ENCODE measurements at places on chromosomes 5 and 9.

GRCh38 chr5:14174230-14174636, 31.1 kb downstream of the TRIO start:
- DNase-seq, result peak; percentile 85

- peak; percentile 66 for DNase-seq
Observed at GRCh38 chr5:96781031-96781971, 26.4 kb downstream of the ERAP1 start.

GRCh38 chr5:104096451-104096850, 533.9 kb upstream of the NUDT12 start:
- DNase-seq, result no peak

DNA sequence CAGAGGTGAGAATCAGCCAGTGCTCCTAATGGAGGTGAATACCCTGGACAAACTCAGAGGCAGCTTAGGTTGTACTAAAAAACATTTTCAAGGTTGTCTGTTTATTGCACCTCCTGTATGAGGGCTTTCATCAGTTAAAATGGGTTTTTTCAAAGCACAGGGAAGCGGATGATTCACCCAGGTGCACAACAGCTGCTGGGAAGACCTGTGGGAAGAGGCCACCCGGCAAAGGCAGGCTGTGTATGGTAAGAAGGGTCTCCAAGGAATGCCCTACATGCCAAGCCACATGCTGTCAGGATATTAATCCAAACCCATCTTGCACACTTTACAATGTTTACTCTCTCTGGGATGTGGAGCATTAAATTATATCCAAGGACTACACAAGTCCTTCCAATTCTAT, 14.7 kb downstream of the SIL1 start:
- DNase-seq, result no peak

GRCh38 chr9:75186767-75187380, 98.6 kb downstream of the OSTF1 start:
- peak; percentile 22 for DNase-seq

GRCh38 chr5:170597109-170597751, 93.4 kb downstream of the KCNIP1 start:
- peak; percentile 41 for DNase-seq

DNA sequence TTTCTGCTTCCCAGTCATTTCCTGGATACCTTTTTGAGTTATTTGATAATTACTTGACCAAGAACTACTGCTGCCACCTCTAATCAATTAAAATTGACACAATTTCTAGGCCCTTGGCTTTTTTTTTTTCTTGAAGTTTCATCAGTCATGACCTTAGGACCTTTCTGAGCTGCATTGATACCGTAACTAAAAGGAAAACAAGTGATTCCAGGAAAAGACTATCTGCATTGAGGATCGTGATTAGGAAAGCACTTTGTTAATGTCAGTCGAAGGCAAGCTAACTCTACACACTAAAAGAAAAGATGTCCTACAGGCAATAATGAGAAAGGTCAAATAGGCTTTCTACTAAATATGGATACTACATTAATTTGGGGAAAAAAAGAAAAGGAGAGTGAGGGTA, 69.9 kb downstream of the ARSB start:
- DNase-seq, result no peak

DNA sequence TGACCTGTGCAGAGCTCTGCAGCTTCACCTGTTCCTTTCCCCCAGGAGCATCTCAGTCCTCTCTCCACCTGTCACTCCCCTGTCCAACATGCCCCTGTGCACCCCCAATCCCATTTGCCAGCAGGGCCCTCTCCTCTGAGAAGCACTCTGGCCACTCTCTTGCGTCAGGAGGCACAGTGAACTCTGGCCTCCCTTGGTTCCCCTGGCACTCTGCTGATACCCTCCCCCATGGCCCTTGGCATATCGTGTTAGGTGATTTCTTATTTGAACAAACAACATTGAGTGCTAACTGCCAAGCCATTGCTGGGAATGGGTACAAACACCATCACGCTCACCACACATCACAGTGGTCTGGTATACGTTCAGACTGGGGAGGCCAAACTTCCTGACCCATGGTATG, 20.9 kb upstream of the TNIP1 start:
- DNase-seq, result no peak

DNA sequence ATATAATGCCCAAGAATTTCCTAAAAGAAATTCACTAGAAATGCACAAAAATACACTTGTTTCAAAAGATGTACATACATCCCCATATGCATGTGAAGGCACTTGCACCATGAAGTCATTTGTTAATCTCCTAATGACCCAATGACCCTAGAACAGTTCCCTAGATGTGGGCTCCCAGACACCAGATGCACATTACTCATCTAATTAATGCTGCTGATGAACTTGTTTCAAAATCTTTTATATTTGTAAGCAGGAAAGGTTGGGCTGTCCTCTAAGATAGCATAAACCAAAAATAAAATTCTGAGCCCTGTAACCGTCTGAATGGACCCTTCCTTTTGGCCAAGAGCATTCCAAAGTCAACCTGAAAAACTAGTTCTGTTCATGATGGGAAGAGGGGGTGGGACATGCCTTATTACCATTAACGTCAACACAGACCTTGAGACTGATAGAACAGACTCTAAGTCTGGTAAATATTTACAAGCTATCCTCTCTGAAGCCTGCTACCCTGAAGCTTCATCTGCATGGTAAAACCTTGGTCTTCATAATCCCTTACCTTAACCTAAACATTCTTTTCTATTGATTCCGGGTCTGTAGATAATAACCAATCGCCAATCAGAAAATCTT, 91.0 kb upstream of the DAPK1 start:
- no peak for DNase-seq

DNA sequence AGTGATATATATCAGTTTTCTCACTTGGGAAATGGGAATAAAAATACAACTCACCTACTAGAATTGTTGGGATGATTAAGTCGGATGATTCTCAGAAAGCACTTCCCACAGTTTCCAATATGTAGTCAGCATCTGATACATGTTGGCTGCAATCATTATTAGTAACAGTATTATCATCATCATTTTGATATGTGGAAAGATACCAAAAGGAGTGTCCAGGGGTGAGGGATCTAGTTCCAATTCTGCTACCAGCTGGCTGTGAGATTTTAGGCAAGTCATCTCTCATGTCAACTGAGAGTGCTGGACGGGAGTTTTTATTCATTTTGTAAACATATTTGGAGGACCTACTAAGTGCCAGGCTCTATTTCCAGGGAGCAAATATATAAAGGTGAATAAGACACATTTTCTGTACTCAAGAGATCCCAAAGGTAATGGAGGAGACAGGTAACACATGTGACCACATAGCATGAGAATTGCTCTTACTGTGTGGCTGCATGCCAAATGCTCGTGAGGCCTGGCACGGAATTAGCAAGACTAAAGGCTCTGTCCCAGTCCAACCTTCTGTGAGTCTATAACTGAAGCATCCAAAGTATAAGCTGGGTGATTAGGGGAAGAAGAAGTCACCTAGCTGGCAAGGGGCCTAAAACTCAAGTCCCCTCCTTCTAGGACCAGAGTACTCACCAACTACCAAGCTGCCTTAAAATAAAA, 83.0 kb downstream of the GRIA1 start:
- peak; percentile 32 for DNase-seq

All from HCEC 1CT (cell line).